Tongue (tissue), 3 donors: ENCODE measurements at places on chromosomes 5 and 9. TPM values are rescaled to one million over a fixed set of nuclear protein-coding genes. Genes with fewer than 3 reads are reported as not detected.
A peak's percentile ranks its signal among the peaks of the same experiment; 100 is the strongest.

DNA sequence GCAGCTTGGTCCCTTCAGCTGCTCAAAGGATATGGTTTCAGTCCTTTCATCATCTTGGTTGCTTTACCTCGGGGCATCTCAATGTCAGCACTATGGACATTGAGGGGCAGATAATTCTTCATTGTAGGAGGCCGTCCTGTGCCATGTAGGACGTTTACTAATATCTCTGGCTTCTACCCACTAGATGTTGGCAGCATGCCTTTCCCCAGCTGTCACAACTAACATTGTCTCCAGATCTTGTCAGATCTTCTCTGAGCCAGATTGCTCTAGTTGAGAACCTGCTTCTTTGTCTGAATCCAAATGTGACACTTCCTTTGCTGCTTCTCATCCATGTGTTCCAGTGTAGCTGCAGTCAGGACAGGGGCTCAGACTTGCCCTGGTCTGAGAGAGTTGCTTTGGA lies 10.3 kb downstream of the PTPA start:
- DNase-seq: peak; percentile 84

GRCh38 chr5:135386886-135387628 lies 12.0 kb downstream of the MACROH2A1 start:
- peak; percentile 74 for DNase-seq

GRCh38 chr9:16680975-16681651 lies 189.4 kb downstream of the BNC2 start:
- peak; percentile 77 for DNase-seq

GRCh38 chr5:15752663-15753285 lies 252.8 kb downstream of the FBXL7 start:
- DNase-seq: peak; percentile 54

GRCh38 chr9:96289392-96289791 lies 12.6 kb downstream of the HSD17B3 start:
- no peak for DNase-seq

The PWWP2A gene
- total RNA-seq: 25.6 TPM

The FAM153A gene
- total RNA-seq: 1.0 TPM

- DNase-seq: no peak
Observed at GRCh38 chr9:120846251-120846889, 3.6 kb upstream of the PSMD5 start.

DNA sequence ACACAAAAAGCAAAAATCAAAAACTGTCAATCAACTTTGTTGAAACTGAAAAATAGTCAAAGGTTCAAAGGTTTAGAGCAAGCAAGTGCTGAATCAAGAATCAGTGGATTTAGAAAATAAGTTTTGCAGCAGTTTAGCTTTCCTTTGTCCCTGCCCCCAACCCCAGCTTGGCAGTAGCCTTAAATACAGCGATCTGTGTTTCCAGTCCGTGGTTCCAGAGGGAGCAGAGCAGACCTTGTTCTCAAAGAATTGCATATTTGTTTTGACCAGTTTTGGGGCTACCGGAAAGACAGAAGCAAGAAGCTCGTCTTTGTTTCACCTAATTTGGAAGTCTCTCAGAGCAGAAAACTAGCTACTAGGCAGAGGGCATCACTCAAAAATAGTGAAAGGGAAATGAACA lies 57.2 kb upstream of the PRDM9 start:
- DNase-seq: peak; percentile 16

DNA sequence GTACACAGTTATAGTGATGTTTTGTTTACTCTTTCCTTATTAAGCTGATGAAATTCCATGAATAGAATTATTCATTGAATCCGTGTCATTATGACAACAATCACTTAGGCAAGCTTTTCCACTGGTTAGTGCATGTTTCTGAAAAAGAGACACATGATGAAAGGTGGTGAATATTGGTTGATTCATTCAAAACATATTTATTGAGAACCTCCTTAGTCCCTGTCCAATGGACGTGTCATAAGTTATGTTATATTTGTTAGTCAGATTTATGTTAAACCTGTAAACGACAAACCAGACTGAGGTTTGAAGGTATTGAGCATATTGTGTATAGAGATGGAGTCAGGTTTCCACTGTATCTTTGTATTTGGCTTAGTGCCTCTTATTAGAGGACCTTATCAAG lies 1888.9 kb upstream of the CDH6 start:
- no peak for DNase-seq

The DMRT3 gene
- total RNA-seq: not detected

DNA sequence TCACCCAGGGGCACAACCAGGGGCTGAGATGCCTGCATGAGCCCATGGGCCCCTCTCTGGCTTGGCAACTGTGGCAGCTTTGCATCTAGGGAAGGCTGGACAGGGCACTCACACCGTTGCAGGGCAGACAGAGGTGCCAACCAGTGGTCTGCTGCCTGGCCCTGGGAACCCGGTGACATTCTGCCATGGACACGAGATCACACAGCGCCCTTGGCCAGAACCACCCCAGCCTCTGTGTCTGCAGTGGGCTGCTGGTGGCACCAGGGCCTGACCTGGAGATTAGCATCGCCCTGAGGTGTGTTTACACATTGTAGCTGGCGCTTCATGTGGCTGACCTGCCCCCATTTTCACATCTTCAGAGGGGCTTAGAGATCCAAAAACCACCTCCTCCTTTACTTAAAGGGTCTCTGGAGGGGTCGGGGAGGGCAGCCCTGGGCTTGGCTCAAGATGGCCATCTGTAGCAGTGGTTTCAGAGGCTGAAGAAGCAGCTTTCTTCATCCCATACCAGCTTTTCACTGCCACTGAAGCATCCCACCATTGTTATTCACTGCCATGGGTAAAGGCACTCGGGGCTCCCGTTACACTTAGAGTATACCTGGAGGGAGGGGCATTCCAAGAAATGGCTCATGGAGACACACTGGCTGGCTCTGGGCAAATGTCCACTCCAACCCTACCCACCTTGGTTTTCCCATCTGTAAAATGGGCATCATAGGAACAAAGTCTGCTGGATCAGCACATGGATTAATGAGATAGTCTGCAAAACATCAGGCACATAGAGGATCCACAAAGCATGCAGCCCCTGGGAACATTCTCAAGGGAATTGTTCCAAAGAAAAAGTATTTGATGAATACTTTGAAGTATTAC lies 11.4 kb downstream of the DCANP1 start:
- no peak for DNase-seq

The POLR1E gene
- 29.3 TPM for total RNA-seq

DNA sequence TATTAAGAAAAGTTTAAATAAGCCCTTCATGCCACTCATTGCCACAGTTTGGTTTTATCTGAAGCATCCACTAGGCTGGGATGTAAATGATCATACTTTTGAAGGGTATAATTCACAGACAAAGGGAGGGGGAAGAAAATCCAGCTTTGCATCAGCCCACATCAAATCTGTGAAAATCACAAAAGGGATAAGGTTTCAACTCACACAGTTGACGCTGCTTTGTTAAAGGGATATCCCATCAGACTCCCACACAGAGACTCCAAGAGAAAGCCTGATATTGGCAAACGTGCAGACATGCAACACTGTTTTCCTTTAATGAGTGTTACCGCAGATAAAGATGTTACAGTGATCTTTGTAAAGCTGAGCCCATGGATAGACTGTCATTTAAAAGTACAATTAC lies 602.9 kb downstream of the TLE1 start:
- DNase-seq: peak; percentile 59

The SLC6A3 gene
- total RNA-seq: 0.10 TPM

GRCh38 chr5:154198611-154199230 lies 8.2 kb downstream of the GALNT10 start:
- no peak for DNase-seq

GRCh38 chr5:5330728-5331452 lies 91.6 kb upstream of the ICE1 start:
- DNase-seq: no peak

GRCh38 chr9:3261484-3261883 lies 264.3 kb downstream of the RFX3 start:
- no peak for DNase-seq

- peak; percentile 72 for DNase-seq
Observed at GRCh38 chr9:16154521-16155078, 601.8 kb downstream of the CCDC171 start.

DNA sequence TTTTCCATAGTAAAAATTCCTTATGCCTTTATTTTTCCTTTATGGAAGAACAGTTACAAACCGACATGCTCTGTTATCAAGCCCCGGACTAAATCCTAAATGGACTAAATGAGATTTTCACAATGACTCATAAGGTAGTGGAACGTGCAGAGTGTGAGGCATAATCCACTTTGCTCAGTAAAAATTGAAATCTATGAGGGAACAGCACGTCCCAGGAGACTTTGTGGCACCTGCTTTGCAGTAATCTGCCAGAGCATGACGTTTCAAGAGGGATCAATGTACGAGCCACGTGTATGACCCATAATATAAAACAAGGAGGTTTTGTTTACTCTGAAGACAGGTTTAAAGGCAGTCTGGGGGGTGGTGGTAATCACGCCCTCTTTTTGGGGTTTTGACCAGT lies 83.8 kb upstream of the GNA14 start:
- peak; percentile 68 for DNase-seq

DNA sequence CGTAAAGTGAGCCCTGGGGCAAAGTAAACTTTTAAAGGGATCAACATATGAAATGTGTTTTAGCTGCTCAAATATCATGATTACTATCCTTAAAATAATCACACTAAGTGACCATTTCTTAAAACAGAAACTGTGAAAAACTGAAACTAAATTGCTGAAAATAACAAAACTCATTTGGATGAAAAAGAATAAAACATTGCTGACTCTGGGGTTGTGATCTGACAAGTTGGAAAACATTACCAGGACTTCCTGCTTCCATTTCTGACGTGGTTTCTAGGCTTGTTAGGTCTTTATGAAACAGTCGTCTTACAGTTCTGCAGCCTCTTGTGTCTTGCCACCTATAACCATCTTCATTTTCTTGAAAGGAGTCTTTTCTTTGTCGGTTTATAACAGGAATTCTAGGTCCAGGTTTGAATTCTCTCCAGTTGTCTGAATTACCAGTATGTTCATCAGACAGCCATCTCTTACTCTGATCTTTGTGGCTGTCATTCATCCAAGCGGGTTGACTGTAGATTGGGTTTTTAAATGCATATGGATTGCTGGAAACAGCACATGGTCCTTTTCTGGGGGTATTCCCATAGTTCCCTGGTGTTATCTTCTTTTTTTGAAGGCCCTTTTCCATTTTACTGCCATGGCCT lies 1.7 kb downstream of the TUT7 start:
- DNase-seq: no peak

The PDE4D gene
- total RNA-seq: 189 TPM

DNA sequence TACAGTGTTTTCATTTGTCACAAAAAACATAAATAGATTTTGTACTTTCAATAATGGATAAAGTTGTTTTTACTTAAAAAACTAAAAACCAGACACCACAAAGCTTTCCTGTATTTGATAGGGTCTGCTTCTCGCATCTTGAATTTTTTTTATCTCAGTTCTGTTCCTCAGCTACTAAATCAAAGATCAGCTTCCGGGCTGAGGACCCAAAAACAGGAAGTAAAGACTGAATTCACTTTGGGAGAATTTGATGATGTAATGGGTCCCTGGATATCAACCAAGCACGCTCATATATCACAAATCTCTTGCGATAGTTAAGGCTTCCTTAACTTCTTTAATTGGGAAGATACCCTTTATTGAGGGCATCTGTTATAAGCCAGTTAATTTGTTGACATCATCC lies 24.1 kb downstream of the ITK start:
- no peak for DNase-seq

The GARNL3 gene
- 32.9 TPM for total RNA-seq

DNA sequence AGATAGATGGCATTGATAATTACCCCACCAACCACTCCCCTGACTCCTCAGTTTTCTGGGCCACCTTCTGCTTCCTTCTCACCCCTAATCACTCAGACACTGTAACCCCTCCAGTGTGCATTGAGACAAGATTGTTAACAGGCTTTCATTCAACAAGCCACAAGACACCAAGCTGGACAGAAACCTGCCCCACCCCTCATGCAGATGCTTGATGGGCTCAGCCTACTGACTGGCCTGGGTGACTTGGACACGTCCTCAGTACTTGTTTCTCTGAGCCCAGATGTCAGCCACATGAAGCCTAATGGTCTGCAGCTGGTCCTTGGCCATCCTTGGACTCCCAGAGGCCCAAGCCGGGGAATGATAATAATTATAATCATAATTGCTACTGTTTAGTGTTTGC lies 71.4 kb upstream of the SMIM23 start:
- no peak for DNase-seq

The SPATA6L gene
- total RNA-seq: 4.2 TPM

- no peak for DNase-seq
Observed at GRCh38 chr5:147687118-147687517, 95.4 kb downstream of the JAKMIP2 start.
